ENCODE measurements at places on chromosomes 3 and 15.

DNA sequence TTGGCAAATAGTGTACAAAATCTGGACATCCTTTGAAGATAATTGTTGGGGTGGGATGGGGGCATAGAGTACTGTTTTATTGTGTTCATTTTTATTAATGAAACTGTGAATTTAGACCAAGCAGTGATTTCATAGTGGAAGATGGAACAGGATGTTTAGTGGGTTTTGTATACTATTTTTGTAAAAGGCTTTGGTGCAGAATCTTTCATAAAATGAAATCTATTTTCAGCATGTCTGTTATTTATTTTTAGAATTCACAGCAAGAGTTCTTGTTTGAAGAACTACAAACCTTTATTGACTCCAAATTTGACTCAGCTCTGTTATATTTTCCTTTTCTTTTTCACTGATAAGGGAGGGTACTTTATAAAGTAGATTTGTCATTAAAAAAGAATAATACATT is 145.4 kb downstream of the AKAP13 start:
- DNase-seq = no peak

DNA sequence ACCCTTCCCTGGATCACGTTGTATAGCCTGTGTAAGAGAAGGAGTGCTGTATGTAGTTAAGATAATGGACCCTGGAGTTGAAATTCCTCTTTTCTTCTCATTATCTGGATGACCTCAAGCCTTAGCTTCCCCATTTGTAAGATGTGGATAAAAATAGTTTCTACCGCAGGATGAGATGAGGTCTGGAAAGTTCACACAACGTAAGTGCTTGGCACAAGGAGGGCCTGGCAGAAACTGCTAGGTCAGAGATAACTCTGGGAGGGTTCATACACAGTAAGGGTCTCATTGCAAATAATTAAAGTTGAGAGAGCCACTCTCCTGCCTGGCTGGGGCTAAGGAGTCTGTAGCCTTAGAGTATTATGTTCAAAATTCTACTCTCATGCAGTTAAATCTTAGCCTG is 214.4 kb downstream of the LRTM1 start:
- no peak for DNase-seq

- no peak for DNase-seq
Measured at GRCh38 chr3:107664614-107665013, 141.9 kb downstream of the BBX start.

GRCh38 chr3:56725175-56725574 is 42.1 kb upstream of the TASOR start:
- DNase-seq = no peak

All from posterior cingulate gyrus (tissue), 11 donors.